HFF-Myc (cell line): ENCODE measurements at places on chromosomes 12 and 14.

DNA sequence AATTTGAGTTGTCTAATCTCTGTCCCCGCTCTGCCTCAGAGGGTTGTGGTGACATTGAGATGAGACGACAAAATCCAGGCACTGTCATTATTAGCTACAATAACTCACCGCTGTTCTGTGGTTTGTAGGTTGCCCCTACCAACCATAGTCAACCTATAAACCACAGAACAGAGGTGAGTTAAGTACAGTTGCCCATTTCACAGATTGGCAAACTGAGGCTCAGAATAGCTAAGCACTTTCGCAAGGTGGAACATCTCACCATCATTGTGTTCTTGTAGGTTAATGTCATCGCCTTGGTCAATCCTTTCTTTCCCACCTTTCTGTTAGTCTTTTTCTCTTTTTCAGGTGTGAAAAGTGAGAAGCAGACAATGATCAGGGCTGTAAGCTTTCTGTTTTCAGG, 63.4 kb upstream of the LHX5 start:
- DNase-seq: no peak

GRCh38 chr12:126493366-126494108, 1428.3 kb downstream of the AACS start:
- no peak for DNase-seq

DNA sequence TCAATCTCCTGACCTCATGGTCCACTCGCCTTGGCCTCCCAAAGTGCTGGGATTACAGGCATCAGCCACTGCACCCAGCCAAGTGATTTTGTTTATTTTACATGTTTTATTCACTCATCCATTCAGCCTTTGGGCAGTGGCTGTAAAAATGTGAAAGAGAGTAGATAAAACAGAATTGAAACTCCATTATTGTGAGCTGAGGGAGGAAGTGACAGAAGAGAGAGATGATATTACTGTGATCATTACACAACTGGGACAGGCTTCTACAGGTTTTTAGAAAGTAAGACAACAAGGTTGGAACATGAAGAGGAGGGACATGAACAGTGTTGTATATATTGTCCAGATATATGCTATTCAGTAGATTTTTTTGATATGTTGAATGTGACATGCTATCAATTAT, 25.0 kb downstream of the CREBL2 start:
- DNase-seq: no peak

DNA sequence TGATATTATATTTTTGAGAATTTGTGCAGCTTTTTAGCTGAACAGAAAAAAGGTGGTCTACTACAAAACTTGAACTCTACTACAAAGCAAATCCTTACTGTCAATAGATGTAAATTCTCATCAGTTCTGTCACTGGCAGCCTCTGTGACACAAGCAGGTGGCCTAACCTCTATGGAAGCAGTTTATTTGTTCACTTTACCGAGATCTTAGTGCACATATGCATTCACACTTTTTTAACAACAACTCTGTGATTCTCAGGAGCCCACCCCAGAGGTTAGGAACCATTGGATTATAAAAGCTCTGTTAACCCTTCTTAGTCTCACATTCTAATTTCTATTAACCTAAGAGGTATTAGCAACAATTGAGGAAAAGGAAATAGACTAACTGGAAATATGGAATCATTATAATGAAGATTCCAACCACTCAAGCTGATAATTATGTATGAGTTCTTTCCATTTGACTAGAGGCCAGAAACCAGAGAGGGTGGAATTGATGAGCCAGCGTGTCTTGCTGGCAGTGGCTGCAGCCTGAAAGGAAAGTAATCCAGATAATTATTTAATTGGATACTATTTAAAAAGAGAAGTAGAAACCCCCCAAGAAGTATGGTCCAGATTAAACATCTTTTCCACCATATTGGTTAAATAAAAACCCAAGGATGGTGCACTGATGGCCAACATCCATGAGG, 451.1 kb downstream of the TMEM117 start:
- DNase-seq: no peak

- no peak for DNase-seq
Measured at GRCh38 chr12:64082866-64083268, 139.2 kb downstream of the KICS2 start.

DNA sequence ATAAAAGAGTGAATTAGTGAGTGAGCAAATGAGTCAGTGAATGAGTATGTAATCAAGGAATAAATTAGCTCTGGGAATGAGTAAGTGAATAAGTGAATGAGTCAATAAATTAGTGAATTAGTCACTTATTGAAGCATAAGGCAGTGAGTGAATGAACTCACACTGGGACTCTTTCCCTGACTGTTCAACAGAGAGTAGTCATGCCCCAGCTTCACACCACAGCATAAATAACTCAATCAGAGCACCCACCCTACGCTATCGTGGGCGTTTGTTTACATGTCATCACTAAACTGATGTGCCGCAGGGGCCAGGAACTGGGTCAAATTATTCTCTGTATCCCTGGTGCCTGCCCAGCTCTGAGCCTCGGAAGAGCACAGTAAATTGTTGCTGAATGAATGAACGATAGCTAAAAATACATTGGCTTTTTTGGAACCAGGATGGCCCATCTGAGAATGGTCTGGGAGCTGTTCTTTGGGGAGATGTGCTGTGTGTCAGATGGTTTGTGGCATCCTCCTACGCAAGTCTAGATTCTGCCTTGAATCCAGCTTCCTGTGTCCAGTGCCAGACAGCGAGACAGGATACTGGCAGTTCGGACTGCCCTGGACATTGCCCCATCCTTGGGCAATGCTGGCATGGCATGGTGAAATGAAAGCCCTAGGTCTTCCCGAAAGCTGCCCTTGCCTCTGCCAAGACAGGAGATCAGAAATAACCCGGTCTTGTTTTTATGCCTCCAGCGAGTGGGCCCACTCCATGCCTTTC, 98.0 kb upstream of the RTL1 start:
- DNase-seq: peak; percentile 53
